Right hindlimb (tissue), 1 donor: ENCODE measurements at places on chromosomes 2 and 18.

GRCh38 chr2:48250943-48251342, 279.0 kb upstream of the STON1 start:
- no peak for DNase-seq

DNA sequence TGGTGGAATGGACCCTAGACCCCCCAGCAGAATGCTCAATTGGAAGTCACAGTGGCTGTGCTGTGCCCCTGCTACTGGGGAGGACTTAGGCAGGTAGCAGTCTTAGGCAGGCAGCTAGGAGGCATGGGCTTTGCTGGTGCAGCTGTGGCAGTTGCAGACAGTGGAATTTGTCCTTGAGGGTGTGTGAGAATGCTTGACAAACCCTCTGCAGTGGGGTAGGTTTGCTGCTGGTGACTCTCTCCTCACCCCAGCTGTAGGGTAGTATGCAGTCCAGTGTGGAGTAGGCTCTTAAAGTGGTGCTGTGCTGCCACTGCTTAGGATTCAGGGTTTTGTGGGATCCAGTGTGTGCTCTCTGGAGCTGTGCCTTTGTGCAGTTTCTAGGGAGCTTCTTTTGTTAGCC, 61.3 kb downstream of the NUP35 start:
- DNase-seq = no peak

DNA sequence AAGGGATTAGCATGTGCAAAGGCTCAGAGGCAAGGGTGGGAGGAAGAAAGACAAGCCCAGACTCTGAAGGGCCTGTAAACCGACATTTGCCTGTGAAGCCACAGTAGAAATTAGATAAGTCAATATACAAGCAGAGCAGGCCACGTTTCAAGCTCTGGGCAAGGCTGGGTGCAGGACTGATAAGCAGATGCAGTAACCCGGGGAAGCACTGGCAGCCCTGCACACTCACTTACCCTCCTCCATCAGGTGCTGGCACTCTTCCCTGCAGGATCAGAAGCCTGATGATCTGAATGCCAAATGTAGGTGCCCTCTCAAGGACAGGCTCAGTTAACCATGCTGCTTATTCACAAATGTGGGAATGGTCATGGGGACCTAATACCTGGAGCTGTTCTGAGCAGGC, 46.3 kb upstream of the RAB12 start:
- DNase-seq = no peak

DNA sequence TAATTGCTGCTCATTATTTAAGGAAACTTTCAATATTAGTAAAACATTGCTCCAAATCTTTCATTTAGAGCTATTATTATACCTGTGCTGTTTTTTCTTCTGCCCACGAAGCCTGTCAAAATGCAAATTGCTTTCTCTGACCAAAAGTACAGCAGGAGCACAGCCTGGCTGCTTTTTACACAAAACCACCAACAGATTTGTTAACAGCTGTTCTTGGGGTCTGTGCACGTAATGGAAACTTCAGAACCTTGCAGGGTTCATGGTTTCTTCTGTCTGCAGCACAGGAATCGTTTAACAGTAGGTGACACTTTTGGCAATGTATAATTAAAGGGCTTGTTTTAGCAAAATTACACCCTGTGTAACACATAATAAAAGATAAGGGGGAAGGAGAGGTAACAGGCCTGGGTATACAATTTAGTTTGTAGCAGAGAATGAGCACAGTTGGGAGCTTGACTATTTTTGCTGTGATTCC, 447.3 kb downstream of the KCNJ3 start:
- no peak for DNase-seq
